ENCODE measurements at places on chromosomes 3 and 15. TPM values are rescaled to one million over a fixed set of nuclear protein-coding genes. Genes with fewer than 3 reads are reported as not detected.

ZCWPW2 gene
- total RNA-seq, result 0.37 TPM

MB21D2 gene
- 10.8 TPM for total RNA-seq

ZIC1 gene
- not detected for total RNA-seq

RBP2 gene
- not detected for total RNA-seq

ANAPC13 gene
- 21.8 TPM for total RNA-seq

CD86 gene
- not detected for total RNA-seq

ARL14 gene
- not detected for total RNA-seq

PLSCR2 gene
- not detected for total RNA-seq

AMT gene
- 13.3 TPM for total RNA-seq

SEMA6D gene
- not detected for total RNA-seq
